ENCODE measurements at places on chromosomes 7 and 10.

DNA sequence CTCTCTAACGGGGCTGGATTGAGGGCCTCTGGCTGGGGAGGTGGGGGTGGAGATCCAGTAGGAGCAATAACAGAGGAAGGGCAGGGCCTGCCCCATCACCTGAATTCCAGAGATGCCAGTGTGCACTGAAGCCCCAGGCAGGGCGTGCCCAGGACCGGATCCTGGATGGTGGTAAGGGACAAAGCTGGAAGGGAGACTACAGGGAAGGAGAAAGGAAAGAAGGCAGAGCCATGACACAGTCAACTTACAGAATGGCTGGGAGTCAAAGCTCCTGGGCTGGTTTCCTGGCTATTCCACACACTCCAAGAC lies 666 bp downstream of the TMEM139 start:
- no peak for DNase-seq

- DNase-seq, result no peak
Observed at GRCh38 chr7:159075563-159076238, 69.0 kb downstream of the VIPR2 start.

GRCh38 chr10:97178074-97178473 lies 7.7 kb downstream of the SLIT1 start:
- DNase-seq, result no peak

DNA sequence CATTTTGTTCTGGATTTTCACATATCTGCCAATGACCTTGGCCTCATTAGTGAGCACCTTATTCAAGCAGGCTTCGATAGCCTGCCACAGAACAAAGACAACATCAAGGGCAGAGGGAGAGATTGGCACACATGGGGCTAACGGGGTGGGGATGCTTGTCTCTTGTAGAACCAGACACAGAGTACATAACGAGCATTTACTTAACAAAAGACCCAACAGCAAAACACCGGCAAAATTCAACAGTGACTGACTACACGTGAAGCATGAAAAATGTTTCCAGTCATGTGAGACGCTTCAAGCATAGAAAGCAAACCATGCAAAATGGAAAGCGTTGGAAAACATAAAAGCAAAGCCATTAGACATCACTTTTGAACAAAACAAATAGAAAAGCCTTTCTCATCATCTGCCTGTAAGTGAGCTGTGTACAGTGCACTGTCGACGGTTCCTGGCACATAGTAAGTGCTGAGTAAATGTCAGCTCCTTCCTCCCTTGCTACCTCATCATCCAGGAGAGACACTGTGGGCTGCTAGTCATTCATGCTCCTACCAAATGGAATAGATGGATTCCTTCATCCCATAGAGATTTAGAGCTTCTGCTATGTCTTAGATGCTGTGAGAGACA lies 134.4 kb upstream of the AGK start:
- DNase-seq, result no peak

DNA sequence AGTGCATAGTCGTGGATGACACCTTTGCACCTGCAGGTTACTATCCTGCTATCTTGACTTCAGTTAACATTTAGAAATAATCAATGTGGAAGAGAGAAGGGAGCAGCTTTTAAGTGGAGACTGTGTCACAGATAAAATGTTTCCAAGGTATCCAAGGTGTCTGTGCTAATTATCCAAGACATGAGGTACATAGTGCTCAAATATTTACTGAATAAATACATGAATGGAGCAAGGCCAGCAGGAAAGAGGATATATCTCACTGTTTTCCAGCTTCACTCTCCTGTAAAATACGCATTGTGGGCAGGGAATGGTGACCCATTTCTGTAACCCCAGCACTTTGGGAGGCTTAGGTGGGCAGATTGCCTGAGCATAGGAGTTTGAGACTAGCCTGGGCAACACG lies 552.4 kb downstream of the PHTF2 start:
- no peak for DNase-seq

DNA sequence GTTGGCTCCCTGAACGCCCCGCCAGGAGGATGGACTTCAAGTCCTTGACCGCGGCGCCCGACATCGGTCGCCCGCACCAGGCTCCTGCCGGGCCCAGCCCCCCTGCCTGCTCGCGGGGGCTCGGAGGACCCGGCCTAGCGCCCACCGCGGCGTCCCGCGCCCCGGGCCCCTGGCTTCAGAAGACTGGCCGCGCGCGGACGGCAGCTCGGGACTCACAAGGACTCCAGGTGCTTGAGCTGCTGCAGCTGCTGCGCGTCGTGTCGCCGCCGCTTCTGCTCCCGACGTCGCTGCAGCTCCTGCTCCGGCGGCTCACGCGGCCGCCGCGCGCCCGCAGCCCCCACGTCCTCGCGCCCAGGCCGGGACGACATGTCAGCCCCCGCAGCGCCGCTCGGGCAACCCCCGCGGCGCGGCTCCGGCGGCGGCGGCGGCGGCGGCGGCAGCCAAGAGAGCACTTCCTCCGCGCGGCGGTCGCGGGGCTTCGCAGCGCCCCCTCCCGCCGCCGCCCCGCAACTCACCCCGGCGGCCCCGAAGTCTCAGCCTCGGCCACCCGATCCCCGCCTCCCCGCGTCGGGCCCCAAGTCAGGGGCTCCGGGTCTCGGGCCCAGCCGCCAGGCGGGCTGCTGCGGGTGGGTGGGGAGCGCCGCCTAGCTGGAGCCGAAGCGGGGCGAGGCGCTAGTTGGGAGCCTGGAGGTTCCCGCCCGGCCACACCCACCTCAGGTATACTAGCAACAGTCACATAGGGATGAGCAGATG lies at the start of gene RP9:
Gene RP9, minus strand, starts transcription at position 400 of the 753 bp plus-strand sequence. Its CDS starts 32 bp downstream, at position 368.
- peak; percentile 95 for DNase-seq

All from NAMALWA (cell line).